Activated CD4-positive, alpha-beta T cell treated with anti-CD3 and anti-CD28 coated beads, Interleukin-2, amount 50 U/mL, for 1 hour (primary cell): ENCODE measurements at places on chromosomes 1 and 21.

DNA sequence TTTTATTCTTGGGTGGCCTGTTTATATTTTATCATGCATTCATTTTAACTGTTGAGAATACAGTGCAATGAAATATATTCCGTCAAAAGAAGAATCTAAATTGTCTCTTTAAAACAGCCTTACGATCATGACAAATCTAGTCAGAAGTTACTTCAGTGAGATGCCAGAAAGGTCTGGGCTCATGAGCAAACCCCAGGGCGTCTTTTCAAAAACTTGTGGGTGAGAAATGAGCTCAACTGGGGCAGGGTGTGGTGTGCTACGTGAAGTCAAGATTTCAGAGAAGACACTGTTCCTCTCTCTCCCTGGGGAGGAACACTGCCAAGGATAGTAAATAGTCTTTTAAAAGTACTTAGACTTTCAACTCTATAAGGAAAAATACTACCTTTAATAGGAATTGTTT, 13.4 kb upstream of the UAP1 start:
- DNase-seq = no peak

GRCh38 chr1:5456090-5456811, 536.0 kb downstream of the NPHP4 start:
- no peak for DNase-seq

DNA sequence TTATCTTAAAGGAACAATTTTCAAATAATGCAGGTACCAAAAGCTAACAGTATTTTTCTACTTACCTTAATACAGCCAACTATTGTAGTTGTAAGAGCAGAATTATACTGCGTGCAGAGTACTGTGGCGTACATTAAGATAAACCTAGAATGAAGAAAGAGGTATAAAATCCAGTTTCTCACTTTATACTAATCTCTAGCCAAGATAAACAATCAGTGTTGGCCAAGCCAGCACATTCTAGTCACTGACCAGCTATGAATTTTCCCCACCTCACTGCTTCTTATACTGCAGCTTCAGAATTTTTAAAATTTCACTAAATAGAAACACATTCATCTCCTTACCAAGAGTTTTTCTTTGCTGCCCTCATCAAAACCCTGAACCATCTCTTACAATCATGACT, 33.6 kb downstream of the SLC35D1 start:
- DNase-seq = no peak

DNA sequence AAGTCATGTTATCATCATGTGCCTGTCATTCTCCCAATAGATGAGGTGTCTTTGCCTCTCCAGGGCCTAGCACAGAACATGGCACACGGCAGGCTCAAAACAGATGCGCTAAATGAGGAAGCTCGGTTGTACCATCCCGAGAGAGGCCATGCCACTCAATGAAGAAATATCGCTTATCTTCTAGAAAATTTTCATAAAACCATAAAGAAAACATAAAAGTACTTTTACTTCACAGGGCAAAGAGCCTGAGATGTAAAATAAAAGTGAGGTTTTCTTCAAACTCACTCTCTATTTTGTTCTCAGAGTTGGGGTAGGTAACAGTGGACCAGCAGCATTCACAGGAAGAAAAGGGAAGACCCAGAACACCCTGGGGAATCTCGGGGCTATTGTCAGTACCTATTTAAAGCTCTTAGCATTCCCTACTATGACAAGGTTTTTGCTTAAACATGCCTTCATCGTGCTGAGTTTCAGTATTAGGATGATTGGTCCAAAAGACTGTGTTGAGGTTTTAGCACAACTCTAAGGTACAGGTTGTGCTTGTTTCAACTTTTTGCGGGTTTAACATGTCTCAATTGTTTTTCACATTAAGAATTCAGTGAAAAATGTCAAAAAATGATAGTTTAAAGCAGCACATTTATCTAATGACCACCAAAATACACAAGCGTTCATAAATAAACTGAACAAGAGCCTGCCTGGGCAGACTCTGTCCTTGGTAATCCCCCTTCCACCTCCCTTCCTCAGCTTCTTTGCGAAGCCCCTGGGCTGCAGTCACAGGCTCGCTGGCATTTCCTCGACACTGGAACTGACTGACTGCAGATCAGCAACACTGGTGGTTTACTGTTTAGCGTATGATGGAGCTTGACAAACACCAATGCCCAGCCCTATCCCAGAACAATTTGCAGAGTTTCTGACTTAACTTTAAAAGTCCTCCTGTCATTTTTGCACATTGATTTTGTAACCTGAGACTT, 55.6 kb downstream of the COQ8A start:
- DNase-seq = no peak

DNA sequence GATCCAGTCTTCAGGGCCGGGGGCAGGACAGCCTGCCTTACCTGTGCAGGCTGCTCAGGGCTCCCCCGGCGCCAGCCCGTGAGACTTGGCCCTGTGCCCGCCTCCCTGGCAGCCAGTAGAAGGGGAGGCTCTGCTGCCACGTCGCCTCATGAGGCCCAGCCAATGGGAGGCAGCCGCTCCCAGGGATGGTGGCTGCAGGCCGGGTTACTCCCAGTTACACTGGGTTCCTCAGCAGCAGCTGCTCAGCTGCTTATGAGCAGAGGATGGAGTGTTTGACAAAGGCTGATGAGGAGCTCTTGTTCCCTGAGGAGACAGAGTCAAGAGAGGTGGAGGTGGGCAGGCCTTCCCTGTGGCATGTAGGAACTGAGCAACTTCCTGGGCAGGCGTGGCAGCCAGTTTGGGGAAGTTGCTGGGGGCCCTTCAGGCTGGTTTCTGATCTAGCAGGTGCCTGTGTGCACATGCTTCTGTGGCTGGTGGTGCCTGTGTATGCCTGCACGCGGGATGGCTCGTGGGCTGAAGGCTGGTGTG, 5.5 kb downstream of the MFSD2A start:
- DNase-seq = peak; percentile 13

- DNase-seq = no peak
These were observed 12.3 kb downstream of the STXBP3 start for GRCh38 chr1:108758796-108759195.

GRCh38 chr1:169367096-169367685, 406 bp downstream of the NME7 start:
- DNase-seq = no peak

- no peak for DNase-seq
These were observed 23.2 kb upstream of the SLC30A1 start for GRCh38 chr1:211601982-211602670.

DNA sequence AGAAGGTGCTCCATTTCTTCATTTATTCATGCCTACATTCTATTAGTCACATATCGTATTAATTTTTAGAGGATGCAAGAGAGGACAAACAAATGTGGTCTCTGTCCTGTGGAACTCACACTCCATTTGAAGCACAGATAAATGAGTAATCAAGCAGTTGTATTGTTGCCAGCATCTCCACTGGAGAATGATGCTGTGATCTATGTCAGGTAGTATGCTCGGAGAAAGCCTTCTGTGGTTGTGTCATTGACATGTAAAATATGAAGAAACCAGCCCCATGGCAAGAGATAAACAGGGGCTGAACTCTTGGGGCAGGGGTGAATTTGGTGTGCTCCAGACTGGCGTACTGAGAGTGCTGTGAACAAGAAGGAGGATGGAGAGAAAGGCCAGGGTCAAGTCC, 101.2 kb downstream of the FASLG start:
- no peak for DNase-seq

GRCh38 chr1:24309762-24310485, 9.2 kb upstream of the GRHL3 start:
- DNase-seq = no peak

DNA sequence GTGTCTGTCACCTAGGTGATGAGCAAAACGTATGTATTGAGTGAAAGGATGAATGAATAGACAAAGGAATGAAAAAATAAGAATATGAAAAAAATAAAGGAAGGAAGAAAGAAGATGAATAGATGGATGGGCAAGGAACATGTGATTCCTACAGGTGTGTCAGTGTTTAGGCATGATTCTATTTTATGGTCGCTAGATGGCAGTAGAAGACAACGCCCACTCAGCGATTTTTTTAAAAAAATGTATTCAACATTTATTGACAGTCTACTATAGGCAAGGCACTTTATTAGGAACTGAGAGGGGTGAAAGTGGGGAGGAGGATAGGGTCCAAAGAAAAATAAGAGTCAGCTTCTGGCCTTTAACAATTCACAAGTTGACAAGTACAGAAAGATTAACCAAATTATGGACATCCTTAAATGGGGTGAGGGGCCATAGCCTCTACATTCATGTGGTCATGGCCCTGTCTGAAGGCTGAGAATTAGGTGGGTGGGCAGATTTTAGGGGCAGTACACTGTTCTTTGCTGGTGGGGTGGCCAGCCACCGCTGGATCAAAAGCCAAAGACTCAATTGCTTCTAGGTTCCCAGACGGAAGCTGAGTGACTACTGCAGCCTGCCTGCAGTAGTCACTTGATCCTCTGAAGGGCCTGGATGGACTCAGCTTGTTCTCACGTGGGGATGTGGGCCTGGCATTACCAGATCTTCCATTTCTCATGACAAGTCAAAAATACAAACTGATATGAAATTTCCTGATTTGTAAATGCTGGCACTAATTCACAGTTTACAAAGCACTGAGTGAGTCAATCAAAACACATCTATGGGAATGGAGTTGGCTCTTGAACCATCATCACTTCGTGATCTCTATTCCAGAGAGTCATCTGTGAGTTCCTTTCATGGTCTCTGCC, 83.9 kb downstream of the FASLG start:
- no peak for DNase-seq

GRCh38 chr1:55088413-55088812, 49.1 kb downstream of the PCSK9 start:
- no peak for DNase-seq

- DNase-seq = no peak
These were observed 26.3 kb downstream of the AHDC1 start for GRCh38 chr1:27577504-27578188.

DNA sequence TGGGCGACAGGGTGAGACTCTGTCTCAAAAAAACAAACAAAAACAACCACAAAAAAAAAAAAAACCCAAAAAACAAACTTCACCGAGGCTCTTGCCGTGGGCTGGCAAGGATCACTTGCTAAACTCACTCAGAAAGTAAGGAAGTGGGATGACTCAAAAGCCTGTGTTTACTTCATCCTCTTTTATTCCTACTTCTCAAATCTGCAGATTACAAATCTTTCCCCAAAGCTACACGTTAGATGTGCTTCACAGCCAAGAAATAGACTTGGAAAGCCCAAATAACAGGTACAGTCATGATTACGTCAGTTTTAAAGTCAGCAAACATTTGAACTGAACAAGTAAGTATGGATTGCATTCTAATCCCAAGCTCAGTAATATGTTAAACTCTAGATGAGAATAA, 359.3 kb downstream of the ADGRL2 start:
- DNase-seq = no peak

DNA sequence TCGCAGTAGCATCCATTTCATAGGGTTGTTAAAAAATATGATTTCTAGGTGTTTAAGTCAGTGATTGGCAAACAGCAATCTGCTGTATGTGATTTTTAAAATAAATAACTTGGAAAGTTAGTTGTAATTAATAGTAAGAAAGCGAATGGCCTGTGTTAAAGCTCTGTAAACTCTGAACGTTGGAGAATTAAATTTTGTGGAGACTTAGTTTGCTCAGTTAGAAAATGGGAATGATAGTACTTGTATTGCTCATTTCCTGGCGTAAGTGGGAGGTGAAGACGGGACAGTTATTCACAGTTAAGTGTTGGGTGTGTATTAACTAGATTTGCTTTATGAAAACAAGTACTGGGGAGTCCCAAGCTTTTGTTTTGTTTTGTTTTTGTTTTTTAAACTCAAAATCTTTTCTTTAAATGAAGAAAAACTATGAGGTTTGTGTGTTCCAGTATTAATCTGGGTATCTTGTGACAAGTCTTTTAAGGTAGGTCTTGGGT, 995 bp downstream of the CACYBP start:
- DNase-seq = no peak

DNA sequence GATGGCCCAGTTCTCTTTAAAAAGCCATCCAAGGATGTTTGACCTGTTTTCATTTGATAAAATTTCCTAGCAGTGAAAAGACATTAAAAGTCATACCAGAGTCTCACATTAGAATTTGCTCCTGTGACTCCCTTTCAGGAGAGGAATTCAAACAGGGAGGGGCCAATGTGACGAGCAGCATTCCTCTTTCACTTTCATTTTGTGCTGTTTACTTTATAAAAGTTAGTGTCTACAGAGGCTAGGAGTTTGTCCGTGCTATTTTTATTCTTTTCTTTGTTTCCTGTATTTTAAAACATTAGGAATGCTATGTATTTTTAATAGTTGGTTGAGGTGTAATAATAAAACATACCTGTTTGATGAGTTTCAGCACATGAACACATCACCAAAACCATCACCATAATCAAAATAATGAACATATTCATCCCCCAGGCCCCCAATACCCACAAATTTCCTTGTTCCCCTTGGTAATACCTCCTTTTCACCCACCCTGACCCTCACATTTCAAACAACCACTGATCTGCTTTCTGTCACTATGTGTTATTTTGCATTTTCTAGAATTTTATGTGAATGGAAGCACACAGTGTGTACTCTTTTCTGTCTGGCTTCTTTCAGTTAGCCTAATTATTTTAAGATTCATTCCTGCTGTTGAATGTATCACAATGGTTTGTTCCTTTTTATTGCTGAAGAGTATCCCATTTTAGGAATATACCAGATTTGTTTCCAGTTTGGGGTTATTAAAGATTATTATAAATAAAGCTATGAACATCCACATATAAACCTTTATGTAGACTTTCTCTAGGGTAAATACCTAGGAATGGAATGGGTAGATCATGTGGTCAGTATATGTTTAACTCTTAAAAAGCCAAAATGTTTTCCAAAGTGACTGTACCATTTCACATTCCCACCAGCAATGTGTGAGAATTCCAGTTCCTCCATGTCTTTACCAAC, 129.5 kb downstream of the TENT5C start:
- no peak for DNase-seq

DNA sequence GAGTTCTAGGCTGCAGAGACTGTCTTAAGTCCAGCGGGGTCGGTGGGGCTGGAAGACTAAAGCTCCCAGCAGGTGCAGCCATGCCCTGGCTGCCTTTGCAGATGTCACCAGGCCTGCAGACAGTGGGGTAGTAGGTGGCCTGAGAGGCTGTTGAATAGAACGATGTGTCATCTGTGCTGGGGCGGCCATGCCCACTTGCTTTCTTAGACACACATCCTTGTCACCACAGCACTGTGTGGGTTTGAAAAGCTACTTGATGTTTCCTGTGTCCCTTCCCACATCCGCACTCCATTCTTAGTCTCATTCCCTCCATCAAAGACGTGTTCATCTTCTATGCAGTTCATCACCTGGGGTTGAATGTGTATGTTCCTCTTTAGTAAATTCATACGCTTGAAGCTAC, 184.5 kb upstream of the TMEM51 start:
- no peak for DNase-seq

- no peak for DNase-seq
These were observed 52.7 kb upstream of the ATP5PO start for GRCh38 chr21:33968080-33968994.

DNA sequence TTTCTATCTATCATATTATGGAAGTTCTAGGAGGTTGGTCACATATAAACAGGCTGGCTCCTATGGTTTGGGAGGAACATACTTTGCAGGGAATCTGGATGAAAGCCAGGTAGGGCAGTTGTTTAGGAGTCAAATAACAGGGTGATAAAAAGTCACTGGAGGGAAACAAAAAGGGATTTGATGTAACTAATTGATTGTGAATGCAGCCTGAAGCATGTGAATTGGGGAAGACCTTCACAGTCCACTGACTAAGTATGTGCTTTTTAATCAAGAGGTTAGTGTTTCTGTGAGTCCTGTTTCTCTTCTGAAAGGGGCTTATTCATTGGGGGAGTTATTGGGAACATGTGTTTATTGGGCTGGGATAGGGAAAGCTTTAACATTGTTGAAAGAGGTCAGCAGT, 41.3 kb downstream of the HMCN1 start:
- no peak for DNase-seq

- DNase-seq = no peak
These were observed 31.1 kb upstream of the ARHGEF16 start for GRCh38 chr1:3423245-3423829.
